ENCODE measurements at places on chromosomes 12 and 14.

- no peak for DNase-seq
These were observed 132.1 kb downstream of the DYRK2 start for GRCh38 chr12:67780580-67781084.

DNA sequence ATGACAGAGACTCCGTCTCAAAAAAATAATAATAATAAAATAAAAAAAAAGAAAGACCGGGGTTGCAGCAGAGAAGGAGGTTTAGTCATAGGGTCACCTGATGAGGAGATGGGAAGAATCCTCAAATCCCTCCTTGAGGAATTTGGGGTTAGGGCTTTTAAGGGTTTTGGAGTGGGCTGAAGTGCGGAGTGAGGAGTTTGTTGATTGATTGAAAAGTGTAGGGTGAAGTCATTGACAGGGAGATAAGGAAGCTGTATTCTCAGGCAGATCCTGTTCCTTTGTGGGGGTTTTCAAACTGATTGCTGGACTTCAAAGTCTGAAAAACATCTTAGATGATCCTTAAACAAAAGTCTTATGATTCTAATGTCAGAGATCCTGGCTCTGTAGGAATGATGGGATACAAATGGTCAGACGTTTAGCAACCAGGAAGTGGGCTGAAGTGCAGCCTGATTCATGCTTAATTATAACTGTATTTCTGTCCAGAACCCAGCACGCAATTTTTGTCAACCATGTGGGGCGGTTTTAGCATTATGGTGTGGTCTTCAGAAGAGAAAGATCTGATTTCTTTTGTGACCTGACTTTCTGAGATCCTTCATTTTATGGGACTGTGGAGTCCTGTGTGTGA lies 16.0 kb downstream of the FNTB start:
- peak; percentile 72 for DNase-seq

DNA sequence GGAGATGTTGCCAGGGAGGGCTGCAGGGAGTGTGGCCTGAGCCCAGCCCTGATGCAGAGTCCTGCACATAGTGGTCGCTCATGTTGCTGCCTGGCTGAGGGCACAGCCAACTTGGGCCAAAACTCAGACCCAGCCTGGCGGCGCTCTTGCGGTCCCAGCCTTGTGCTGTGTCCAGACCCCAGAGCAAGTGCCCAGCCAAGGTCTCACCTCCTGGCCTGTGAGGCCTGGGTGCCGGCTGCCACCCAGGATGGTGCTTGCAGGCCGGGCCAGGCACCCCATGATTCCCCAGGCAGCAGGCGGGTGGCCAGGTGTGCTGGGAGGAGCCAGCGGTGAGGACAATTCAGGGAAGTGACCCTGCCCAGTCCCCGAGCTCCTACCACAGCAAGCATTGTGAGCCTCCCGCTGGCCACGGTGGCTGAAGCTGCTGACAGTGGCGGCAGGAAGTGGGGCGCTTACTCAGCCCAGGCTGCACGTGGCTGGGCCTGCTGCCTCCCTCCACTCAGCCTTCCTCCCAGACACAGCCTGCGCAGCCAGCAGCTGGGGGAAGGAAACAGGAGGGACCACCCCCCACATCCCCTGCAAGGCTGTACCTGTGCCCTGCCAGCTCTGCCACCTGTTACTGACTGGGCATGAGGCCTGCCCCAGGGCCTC lies 17.7 kb upstream of the PGF start:
- DNase-seq = peak; percentile 47

DNA sequence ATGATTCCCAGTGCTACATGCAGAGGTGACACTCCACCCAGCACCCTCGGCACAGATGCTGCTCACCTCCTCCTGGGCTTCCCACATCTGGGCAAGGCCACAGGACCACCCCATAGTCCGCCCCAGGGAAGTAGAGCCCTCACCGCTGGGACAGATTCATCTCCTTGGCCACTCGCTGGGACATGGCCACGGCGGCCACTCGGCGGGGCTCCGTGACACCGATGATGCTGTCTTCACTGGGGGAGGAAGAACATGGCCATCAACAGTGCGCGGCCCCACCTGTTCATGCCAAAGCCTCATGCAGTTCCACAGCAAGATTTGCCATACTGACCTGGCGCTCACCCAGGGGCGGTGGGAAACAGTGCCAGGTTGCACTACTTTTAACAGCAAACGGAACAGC lies 13.7 kb downstream of the DHX37 start:
- DNase-seq = no peak

DNA sequence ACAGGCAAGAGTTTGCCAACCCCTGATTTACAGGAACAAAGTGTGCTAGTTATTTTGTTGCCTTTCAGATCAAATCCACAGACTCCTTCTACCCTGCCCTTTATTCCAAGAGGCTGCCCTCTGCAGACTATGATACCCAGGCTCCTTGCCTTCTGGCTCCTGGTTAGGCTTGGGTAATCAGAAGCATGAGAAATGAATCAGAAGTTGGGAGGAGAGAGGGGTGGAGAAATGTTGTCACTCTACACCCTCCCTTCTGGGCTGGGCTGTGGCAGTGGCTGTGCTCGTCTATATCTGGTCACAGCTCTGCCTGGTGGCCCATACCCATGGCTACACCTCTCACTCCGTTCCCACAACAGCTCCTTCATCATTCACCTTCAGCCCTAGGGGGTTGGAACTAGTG lies 204.6 kb upstream of the PLXNC1 start:
- peak; percentile 24 for DNase-seq

DNA sequence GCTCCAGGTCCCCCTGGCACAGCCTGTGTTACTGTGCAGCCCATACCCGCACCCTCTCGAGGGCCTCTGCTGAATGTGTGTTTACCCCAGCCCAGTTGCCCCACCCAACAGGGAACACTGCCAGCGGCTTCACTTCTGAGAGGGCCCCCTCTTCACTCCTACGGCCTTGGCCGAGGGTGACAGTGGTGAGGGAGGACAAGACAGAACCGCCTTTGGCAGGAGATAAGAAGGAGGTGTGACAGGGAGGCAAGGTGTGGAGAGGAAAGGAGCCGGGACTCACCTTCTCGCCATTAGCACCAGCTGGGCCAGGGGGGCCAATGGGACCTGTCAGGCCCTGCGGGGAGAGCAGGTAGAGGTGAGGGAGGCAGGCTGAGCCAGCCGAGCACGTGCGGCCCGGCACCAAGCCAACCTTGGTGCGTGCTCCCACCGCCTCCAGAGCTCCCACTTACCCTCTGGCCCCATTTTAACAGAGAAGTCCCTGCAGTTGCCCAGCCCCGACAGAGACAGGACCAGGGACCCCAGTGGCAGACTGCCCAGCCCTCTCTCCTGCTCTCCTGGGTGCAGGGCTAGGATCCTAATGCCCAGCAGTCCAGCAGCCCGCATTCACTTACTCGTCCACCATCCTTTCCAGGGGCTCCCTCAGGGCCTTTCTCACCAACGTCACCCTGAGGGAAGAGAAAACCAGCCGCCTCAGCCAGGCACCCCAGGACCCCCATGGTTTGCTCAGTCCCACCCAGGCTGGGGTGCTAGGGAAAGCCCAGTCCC lies 18.3 kb downstream of the TMEM106C start:
- DNase-seq = no peak

GRCh38 chr12:67909091-67909531 lies 80.1 kb upstream of the IFNG-AS1 start:
- DNase-seq = peak; percentile 89

GRCh38 chr12:107558141-107558815 lies 127.3 kb upstream of the PWP1 start:
- DNase-seq = no peak

- peak; percentile 38 for DNase-seq
These were observed 34.5 kb upstream of the FRS2 start for GRCh38 chr12:69435644-69436043.

DNA sequence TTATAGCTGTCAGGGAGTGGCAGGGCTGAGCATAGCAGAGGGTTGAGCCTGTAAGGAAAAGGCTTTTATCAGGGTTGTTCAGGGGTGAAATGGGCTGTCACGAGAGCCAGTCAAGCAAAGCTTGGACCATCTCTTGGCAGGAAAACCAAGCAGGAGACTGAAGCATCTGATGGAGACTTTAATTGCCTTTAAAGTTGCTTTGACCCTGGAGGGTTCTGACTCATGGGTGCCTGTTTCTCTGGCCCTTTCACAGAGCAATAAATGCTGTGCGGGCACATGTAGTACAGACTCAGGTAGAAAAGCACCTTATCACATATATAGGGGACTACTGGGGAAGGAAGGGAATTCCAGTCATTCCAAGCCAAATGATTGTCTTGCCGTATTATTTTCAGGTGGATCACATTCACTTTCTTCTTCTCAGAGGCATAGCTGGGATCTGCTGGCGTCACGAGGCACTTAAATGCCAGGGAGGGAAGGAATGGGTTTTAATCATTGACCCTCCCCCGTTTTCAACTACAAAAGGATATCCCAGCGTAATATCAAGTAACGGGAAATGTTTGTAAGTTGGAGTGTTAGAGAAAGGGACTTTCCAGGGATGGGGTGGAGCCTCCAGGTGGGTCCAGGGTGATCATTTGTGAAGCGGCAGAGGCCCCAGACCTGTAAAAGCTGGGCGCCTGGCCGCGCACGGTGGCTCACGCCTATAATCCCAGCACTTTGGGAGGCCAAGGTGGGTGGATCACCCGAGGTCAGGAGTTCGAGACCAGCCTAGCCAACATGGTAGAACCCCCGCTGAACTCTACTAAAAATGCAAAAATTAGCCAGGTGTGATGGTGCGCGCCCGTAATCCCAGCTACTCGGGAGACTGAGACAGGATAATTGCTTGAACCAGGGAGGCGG lies 34.9 kb downstream of the PLEKHD1 start:
- DNase-seq = no peak

DNA sequence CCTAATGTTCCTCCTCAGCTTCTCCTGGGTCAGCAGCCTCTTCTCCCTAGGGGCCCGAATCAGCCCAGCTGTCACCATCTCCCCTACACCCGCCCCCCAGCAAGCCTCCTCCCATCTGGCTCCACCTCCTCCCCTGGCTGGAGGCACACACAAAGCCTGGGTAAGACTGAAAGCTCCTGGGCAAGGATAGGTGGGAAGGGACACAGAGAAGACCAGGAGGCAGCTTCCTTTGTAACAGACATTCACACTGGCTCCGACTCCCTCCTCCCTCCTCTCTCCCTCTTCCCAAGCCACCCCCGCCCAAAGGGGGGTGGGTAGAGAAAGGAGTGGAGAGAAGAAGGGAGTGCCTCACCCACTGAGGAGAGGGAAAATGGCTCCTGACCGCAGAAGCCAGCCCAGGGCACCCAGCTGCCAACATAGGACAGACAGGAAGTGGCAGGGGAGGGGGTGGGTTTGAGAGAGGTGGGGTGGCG lies 4.0 kb downstream of the CHD4 start:
- peak; percentile 54 for DNase-seq

DNA sequence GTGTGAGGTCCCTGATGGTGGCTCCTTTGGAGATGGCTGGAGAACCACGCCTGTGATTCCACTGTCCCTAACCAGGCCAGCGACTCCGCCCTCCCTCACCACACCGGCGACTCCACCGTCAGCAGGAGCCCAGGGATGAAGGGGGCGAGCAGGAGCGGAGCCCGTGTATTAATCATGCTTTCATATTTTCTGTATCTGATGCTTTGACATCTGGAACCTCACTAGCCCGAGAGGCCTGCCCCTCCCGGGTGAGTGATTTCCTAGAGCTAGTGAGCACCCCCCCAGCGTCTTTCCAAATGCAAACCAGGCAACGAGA lies 69.9 kb downstream of the NOC4L start:
- DNase-seq = no peak

DNA sequence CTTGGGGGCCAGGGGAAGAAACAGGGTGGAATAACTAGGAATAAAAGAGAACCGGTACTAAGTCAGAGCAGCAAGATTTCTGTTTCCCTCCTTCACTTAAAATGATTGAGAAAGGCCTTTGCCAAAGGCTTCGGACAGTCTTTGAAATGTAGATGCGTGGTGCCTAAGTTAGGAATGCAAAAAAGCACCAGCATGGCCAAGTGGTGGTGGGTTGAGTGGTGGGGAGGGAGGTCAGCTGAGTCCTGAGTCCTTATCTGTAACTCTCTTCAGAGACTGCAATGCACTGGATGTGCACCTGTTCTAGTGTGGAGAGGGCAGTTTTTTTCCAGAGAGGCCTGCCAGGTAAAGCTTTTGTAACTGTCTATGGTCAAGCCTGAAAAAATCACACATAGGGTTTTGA lies 919.9 kb downstream of the FSCB start:
- DNase-seq = no peak

- no peak for DNase-seq
These were observed 8.6 kb downstream of the WDR89 start for GRCh38 chr14:63632932-63633514.

- DNase-seq = no peak
These were observed 21.5 kb downstream of the PYGL start for GRCh38 chr14:50922803-50923202.
